ENCODE measurements at places on chromosomes 5 and 9.

- no peak for DNase-seq
These were observed 83.0 kb upstream of the JAK2 start for GRCh38 chr9:4902135-4902475.

DNA sequence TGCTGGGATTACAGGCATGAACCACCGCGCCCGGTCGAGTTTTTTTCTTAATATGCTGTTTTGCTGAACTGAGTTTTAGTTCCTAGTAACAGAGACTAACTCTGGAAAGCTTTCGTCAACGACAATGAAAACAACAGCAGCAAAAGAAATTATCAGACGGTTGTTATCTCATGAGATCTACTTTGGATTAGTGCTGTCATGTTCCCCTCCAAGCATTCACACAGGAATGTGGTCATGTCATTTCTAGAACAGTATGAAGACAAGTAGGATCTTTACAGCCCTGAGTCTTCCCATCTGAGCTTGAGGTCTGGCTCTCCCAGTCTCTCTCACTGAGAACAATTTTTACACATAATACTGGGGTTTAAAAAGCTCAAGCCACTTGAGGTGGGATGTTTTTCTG, 4.0 kb upstream of the ANKRD33B start:
- DNase-seq: no peak

DNA sequence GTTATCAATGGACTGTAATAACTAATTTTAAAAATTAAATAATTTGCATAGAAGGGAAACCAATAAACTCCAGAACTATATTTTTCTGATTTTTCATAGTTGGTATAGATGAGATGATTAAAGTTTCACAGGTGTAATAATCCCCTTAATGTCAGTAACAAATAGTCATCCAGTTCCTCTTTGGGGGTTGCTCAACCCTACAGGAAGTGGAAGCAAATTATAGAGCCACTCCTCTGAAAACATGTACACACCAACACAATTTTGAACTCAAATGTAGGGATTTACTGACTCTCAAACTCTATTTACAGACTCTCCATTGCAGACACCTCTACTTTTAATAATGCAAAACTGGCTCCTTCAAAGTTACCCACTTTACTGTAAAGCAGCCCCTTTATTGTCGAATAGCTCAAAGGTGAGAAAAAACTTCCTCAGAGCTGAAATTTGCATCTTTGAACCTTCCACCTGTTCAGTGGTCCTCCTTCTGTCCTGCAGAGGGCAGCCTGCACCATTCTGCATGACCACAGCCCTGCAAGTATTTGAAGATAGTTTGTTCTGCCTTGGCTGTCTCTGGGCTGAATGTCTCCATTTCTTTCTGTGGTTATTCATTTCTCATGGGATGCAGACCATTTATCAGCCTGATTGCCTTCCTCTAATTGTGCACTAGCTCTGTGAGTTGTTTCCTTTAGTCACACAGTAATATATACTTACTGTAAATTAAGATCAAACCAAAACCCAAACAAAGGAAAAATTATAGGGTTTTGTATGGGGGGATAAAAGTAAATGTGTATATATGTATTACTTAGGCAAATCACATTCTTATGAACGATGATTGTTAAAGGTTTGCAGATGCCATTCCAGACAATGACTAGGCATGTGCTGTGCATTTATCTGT, 383.2 kb upstream of the SGCD start:
- DNase-seq: no peak

GRCh38 chr9:121288673-121289025, 20.7 kb downstream of the GSN start:
- no peak for DNase-seq

- DNase-seq: no peak
These were observed 130.5 kb downstream of the CETN3 start for GRCh38 chr5:90279091-90279490.

GRCh38 chr9:4997631-4998030, 12.6 kb downstream of the JAK2 start:
- DNase-seq: no peak

GRCh38 chr5:116740771-116741170, 166.1 kb upstream of the SEMA6A start:
- DNase-seq: no peak

- no peak for DNase-seq
These were observed 61.4 kb upstream of the FST start for GRCh38 chr5:53418826-53419658.

Data from T-helper 17 cell (primary cell).